ENCODE measurements at places on chromosomes 11 and 22. TPM values are rescaled to one million over a fixed set of nuclear protein-coding genes. Genes with fewer than 3 reads are reported as not detected.

DNA sequence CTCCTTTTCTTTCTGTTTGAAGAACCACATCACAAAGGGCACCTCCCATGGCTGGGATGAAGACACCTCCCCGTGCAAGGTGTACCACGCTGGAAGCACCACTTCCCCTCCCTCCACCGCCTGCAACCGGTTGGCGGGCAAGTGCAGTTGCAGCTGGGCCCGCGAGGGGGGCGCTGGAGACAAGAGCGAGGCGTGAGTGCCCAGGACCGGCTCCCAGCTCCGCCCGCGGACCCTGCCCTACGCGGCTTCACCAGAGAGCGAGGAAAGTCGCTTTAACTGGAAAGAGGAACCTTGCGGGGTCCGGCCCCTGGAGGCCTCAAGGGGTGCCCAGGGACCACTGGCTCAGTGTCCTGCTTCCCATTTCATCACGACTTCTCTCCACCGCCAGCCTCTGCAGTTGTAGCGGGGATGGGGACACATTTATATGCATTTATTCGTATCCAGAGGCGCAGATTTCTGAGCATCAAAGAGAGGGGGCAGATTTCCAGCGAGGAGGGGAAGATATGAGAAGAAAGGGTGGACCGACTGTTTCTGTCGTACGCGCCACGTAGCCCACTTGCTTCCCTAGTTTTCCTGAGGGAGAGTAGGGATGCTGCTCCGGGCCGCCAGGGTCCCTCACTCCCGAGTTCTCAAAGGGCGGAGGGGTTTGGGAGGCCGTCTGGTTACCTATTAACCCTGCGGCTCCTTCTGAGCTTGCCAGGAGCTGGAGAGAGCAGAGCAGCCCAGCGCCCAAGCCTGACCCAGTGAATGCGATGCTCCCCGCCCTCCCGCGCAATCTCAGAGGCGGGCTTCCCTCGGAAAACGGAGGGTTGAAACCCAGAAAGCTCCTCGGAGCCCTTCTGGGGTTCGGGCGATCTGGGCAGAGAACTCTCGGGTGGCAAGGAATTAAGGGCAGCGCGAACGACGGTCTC lies 3.5 kb downstream of the ESAM start:
- DNase-seq, result peak; percentile 77

DNA sequence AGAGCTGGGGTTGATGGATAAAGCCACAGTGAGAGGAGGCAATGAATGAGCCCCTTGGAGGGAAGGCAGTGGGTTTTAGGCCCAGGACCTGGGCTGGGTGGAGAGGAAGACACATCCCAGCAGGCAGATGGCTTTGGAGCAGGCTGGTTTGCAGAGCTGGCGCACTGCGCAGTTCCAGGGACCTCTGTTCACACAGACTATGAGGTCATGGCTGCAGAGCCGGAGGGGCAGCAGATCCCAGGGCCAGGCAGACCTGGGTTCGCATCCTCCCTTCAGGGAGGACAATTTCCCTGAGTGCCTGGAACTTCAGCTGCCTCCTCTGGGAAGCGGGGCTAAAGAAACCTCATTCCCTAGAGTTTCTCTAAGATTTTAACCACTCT lies 28.2 kb upstream of the DGKZ start:
- DNase-seq, result no peak

CSF2RB gene
- not detected for total RNA-seq

REXO2 gene
- 54.7 TPM for total RNA-seq

SEZ6L gene
- total RNA-seq, result 26.2 TPM

F2 gene
- 21.8 TPM for total RNA-seq

POU2AF2 gene
- total RNA-seq, result not detected

BIK gene
- 1.9 TPM for total RNA-seq

ETS1 gene
- 5.2 TPM for total RNA-seq

All from progenitor cell of endocrine pancreas (in vitro differentiated cells).